ENCODE measurements at places on chromosomes 7 and 10. TPM values are rescaled to one million over a fixed set of nuclear protein-coding genes. Genes with fewer than 3 reads are reported as not detected.

DNA sequence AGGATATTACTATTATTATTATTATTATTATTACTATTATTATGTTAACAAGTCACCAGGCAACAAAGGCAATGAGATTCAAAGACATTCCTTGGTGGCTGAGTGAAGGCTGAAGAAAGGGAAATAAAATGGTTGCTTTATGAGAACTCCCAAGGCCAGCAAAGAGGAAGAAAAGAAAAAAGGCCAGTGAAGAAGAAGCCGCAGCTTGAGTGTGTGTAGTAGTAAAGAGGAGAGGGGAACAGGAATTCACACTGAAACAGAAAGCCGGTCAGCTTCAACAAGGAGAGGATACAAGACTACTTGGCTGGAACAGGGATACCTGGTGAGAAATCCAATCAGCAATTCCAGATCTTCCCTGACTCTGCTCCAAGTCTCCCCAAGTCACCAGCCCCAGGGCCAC is 42.4 kb downstream of the PLXNA4 start:
- no peak for DNase-seq

GRCh38 chr7:14841869-14842268 is 60.7 kb downstream of the DGKB start:
- DNase-seq = no peak

Gene FKBP9
- total RNA-seq = 12.8 TPM

GRCh38 chr10:95814011-95814727 is 58.2 kb downstream of the ENTPD1 start:
- DNase-seq = no peak

Gene ODAD2
- total RNA-seq = 0.76 TPM

Gene ZNF488
- total RNA-seq = 0.24 TPM

Gene SPDYE2
- 0.05 TPM for total RNA-seq

Data from thymus (tissue), 14 donors.